ENCODE measurements at places on chromosomes 1 and 21.

DNA sequence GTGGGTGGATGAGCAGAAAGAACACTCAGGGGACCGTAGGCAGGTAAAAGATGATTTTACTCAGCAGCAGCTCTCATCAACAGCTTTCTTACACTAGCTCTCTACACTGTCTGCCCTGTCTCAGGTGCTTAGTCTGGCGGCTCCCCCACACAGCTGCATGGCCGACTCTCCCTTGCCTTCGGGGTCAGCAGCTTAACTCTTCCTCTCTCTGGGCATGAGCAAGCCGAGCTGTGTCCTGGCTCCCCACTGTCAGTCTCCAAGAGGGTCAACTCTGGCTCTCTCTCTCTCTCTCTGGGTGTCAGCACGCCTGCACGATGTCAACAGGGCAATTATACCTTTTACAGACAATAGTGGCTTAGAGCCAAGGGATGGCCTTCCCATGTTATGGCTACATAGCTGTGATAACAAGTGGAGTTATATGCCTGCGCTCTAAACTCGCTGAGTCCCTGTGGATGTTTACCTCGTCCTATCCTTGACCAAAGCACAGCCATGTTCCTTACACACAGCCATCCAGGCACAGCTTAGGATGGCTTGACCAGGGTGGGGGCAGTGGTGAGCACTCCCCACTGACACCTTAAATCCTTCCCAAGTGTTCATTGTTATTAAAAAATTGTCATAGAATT, 3.1 kb upstream of the BCL10 start:
- no peak for DNase-seq

DNA sequence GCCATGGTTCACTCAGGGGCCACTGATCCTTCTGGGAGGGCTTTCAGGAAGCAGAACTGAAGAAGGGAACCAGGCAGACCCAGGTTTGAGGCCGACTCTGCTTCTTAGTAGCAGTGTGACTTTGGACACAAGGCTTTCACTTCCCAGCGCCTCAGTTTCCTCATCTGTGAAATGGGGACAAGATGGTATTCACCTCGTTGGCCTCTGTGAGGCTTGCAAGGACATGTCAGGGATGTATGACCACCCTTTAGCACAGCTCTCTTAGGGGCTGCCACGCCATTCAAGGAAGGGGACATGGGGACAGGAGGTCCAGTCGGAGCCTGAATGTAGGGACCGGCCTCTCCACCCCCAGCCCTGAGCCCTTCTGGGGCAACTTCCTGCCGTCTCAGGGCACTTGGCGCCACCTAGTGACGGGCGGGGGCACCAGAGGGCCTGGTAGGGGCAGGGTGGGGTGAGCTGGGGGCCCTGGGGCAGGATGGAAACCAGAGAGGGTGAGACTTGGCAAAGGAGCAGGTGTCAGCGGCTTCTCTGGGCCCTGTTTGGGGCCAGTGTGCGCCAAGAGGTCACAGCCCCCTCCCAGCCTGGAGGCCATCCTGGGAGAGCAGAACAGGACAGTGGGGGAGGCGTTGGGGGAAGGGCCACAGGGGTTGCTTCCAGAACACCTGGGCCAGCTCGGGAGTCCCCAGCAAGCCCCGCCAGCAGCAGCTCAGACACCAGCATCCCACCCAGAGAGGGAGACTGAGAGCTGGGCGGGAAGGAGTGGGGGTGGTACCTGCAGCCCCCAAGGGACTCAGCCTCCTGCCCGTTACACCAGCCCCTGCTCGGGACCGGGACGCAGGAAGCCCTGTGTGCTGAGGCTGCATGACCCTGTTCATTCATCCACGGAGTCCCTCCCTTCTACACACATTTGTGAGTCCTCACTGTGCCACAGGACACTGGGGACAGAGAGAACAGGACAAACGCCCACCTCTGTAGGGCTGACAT, 102.5 kb upstream of the TARDBP start:
- peak; percentile 73 for DNase-seq

DNA sequence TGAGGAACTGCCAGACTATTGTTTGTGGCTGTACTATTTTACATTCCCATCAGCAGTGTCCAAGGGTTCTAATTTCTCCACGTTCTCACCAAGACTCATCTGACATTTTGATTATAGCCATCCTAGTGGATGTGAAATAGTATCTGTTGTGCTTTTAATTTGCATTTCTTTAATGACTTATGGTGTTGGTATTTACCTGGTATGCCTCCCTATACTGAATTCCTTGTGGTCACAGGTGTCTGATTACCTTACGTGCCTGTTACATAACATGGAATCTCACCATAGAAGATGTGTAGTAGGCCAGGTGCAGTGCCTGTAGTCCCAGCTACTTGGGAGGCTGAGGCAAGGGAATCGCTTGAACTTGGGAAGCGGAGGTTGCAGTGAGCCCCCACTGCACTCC, 13.5 kb downstream of the ZYG11A start:
- DNase-seq: peak; percentile 11

- DNase-seq: no peak
Measured at GRCh38 chr1:113654883-113655282, 104.4 kb downstream of the PHTF1 start.

- DNase-seq: peak; percentile 69
Measured at GRCh38 chr1:29706936-29707335, 470.6 kb downstream of the PTPRU start.

- no peak for DNase-seq
Measured at GRCh38 chr1:235336903-235337302, 8.5 kb downstream of the GGPS1 start.

DNA sequence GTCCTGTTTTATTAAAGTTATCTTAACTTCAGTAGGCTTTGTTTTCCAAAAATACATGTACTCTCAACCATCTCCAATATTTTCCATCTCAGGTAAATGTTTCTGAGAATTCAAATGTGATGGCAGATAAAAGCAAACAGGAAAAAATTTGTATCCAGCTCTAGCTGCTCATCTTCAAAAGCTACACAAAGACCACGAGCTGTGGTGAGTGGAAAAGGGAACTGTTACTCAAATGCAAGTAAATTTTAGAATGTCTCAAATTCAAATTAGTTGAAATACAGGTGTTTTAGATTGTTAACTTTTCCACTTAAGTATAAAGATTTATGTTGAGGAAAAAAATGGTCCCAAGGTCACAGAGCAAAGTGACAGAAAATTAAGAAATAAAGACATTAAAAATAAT, 216.0 kb downstream of the SLC45A1 start:
- DNase-seq: no peak

DNA sequence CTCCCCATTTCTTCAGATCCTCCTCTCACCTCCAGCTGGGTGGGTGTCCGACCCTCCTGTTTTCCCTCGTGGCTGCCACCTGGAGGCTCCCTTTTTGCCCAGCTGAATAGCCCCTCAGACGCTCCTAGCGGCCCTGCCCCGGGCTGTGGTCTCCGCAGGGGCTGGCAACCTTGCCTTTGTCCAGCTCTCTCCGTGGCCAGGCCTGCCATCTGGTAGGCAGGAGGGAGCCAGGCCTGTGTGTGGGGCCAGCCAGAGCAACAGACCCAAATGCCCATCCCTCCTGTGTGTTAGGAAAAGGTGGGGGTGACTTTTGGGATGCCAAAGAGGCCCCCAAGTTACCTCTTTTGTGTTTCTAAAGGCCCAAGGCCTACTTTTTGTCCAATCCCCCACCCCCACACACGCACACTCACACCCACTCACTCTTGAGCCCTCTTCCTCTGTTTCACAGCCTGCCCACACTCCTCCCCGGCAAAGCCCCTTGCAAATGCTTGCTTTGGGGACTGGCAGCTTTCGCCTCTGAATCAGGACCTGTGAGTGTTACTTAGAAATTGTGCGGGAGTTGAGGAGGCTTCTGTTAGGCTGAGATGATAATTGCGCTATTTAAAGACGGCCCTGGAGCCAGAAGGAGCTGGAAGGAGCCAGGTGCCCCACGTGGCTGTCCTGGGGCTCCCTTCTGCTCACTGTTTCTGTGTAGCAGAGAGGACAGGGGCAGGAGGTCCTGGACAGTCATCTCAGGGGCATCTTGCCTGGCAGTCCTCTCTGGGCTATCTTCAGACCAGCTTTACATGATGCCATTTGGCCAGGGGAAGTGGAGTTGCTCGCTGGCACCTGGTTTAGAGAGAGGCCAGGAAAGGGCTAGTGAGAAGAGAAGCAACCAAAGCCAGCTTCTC, 9.1 kb downstream of the PPFIA4 start:
- DNase-seq: no peak

DNA sequence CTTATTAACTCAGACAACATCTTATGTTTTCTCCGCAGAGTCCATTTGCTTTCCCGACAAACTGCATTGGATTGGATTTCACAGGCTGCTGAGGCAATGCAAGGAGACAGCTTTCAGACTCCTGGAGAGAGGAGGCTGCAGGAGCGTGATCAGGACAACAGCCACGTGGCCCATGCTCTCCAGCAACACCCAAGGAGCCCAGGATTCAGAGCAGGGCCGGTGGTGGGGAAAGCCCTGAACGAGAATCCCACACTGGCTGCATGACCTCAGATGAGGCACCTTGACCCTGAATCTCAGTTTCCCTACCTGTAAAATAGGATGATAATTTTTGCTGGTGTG, 78.3 kb upstream of the NFASC start:
- DNase-seq: no peak

DNA sequence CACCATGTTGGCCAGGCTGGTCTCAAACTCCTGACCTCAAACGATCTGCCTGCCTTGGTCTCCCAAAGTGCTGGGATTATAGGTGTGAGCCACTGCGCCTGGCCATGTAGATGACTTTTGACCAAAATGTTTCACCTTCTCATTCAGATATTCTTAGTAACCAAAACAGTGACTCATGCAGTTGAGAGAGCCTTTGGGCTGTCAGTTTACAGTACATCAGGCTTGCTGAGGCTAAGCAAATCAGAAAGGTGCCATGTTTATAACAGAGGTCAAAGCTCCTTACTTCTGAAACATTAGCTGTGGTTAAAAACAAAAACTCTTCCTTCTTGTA, 21.0 kb downstream of the CNIH4 start:
- DNase-seq: no peak

GRCh38 chr1:154598871-154599635, 8.9 kb downstream of the ADAR start:
- no peak for DNase-seq

DNA sequence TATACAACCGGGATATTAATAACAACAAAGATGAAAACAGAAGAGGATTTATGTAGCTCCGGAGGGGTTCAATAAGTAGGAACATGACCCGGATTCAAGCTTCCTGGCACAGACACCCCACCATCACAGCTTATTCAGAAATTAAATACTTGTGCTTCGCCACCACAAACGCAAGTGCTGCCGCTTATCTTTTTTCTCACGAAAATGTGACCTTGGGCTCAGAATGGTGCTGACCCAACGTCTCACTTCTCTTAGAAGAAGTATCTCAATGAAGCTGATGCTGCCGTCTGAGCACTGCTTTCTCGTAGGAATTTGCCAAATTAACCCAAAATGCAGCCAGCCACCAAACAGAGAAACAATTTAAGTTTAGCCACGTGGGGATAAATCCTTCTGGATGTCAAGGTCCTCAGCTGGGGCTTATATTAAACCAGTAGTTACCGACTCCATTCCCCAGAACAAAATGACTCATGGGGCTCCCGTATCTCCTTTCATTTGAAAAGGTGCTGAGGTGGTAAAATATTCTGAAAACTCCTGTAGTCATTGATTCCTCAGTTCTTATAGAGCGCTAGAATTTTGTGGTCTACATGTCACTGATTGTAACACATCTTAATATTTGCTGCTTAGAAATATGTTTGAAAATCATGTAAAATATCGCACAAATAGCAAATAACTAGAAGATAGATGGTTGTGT, 466.7 kb downstream of the SMYD3 start:
- DNase-seq: no peak

DNA sequence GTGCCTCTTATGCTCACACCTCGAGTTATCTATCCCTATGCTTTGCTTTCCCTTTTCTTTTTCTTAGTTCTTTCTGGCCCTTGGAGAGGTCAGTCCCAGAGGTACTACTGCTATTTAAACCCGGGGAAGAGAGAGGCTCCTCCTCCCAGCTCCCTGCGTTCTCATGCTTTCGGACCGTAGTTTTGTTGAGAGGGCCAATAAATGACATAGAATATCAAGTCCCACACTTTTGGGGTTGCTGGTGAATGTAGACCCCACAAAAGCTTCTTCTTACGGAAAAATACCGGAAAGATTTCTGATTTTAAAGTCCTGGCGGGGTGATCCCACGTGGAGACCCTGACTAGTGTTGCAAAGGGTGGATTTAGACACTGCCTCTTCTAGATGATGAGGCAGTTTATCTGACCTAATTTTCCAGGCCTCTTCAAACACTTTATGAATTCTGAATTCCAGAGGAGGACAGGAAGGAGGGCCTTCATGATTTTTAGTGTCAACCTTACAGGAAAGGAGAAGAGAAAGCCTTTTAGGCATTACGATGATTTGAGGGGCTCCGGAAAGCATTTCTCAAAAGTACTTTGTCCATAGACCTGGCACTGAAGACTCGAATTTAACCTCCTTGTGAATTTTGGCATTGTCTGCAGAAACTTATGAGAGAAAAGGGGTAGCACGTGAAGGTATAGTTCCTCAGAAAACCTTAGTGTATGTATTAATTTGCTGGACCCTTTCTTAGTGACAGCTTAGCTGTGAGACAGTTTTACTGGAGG, 694 bp downstream of the TMEM167B start:
- DNase-seq: no peak

DNA sequence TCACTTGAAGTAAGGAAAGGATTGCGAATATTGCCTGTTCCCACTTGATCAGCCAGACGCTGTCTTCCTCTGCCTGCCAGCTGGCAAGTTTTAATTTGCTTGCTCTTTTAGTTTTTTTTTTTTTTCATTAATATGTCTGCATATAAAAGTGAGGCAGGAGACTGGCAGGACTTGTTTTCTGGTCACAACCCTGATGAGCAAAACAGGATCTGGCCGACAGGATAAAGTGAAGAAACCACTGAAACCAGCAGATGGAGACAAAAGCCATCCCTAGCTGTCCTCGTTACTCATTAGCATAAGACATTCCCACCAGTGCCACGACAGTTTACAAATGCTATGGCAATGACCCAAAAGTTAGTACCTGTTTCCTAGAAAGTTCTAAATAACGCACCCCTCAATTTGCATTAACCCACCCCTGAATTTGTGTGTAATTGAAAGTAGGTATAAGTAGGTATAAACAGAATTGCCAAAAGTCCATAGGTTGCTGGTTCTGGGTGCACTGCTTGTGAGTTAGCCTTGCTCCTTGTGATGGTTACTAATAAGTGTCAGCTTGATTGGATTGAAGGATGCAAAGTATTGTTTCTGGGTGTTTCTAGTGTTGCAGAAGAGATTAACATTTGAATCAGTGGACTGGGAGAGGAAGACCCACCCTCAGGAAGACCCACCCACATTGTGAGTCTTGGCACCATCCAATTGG, 60.8 kb downstream of the ZNF684 start:
- peak; percentile 44 for DNase-seq

All from Calu3 (cell line).